Stimulated activated CD8-positive, alpha-beta memory T cell treated with anti-CD3 and anti-CD28 coated beads, Interleukin-4, amount 100 ng/mL, for 4 hours (primary cell): ENCODE measurements at places on chromosomes 4 and X.

DNA sequence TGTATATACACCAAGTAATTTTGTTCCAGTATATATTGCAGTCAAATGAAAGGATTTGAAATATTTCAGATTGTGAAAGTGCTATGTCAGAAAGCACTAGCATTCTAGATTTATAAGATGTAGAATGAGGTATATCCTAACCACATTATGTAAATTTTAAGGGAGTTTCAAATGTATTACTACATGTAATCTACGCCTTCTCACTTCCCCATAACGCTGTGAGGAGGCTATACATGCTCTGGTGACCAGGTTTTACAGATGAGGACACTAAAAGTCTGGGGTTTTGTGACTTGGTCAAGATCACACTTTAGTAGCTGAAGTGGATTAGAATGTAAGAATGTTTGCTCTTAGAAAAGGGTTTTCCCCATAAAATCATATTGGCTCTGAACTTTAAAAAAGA lies 8.1 kb downstream of the ENPEP start:
- no peak for DNase-seq

DNA sequence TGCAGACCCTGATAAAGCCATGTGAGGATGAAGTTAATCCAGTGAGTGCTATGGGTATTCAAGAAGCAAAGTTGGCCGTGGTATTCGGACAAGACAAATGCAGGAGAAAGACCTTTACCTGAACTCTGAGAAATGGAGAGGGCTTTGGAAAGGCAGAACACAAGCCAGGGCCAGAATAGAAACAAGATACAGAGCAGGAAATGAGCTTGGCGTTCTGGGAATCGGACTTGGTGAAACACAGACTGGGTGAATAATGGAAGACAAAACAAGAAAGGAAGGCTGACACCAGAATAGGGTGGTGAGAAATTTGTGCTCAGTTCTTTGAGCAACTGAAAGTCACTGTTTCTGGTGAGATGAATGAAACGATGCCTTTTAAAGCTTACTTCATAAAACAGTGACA lies 83.3 kb downstream of the VEGFC start:
- no peak for DNase-seq

DNA sequence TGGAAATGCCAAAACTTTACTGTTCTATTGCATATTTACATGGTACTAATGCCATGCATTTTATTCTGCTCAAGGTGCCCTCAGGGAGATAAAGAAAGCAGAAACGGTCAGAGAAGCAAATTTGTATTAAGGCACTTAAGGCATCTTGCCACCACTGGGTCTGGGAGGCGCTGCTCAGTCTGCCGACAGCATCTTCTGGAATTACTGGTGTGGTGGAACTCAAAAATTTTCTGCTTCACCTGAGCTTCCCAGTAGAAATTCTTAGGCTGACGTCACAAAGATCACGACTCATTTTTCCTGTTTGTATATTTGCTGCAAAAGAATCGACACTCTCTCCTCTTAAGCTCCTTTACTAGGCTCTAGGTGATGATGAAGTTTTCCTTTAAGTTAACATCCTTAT lies 3.0 kb downstream of the RASSF6 start:
- no peak for DNase-seq

DNA sequence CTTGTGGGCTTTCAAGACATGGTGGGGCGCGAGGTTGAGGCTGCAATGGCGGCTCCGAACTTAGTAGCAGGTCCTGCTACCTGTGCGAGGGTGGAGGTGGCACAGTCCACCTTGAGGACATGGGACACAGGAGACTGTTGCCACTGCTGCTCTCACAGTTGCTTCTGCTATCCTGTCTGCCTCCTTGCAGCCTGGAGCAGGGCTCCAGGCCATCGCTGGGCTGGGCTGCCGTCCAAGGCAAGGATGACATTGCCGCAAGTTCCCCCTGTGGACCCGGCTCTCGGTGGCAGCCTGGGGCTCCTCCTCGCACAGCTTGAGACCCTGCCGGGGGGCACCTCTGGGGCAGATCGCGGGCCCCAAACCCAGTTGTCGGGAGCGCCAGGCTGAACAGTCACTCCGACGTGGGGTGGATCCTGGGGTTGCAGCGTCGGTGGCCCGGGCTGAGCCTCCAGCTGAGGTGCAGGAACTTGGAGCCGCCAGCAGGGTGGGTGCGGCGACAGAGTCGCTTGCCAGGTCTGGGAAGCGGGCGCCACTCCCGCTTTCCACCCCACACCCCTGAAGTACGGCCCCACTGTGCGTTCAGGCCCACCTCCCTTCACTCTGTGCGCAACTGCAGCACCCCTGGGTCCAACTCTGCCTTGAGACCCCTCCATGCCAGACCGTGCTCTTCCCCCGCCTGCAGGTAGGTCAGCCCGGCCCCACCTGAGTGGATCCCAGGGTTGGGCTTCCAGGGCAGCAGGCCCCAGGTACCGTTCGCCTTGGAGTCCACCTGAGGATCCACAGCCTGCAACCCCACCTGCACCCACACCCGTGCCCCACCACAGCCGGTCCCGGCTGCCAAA lies 192.7 kb upstream of the NUDT6 start:
- no peak for DNase-seq

DNA sequence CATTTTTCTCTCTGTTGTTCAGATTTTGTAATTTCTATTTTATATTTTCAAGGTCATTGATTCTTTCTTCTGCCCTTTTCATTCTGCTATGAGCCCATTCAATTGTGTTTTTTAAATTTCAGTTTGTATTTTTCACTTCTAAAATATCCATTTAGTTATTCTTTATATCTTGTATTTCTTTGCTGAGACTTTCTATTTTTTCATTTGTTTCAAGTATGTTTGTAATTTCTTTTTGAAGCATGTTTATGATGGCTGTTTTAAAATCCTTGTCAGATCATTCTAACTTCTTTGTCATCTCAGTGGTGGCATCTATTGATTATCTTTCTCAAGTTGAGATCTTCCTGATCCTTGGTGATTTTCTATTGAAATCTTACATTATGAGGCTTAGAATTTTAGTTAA lies 157.2 kb upstream of the USP9X start:
- no peak for DNase-seq

DNA sequence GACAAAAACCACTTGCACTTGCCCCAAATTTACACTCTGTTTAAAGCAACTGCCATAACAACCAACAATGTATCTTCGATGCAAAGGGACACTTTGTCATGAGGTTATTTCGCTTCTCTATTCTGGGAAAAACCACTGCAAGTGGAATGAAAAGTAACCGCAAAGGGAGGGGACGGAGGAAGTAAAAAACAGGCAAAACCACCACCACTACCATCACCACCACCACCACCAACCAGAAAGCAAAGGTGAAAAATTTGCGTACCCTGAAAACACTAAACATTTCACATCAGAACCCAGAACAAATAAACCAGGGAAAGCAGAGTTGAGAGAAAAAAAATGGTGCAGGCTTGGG lies 1.2 kb upstream of the N4BP2 start:
- no peak for DNase-seq

DNA sequence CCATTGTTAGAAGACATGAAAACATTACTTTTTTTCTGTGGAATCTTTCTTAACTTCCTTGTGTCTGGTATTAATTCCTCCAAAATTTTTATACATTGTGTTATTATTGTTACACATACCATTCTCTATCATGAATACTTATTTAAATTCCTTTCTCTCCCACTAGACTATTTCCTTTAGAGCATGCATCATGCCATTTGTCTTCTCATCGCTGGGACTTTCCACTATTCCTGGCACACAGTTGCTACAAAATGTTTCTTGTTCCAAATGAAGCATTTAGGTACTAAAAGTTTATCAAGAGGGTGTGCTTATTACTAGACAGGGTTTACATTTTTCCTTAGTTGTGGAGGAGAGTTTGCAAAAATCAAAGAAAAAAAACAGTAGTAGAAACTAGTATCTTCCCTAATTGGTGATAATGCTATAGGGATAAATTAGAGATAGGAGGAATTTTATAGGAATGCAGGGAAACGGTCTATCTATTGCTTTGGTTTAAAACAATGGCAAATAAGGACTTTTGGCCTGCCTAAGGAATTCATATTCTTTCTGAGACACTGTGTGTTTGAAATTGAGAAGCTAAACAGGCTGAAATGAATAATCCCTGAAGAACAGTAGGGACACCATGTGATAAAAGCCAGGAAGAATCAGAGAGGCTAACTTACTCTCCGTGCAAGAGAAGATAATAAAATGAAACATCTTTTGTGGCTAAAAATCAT lies 187.5 kb upstream of the TBC1D9 start:
- no peak for DNase-seq

DNA sequence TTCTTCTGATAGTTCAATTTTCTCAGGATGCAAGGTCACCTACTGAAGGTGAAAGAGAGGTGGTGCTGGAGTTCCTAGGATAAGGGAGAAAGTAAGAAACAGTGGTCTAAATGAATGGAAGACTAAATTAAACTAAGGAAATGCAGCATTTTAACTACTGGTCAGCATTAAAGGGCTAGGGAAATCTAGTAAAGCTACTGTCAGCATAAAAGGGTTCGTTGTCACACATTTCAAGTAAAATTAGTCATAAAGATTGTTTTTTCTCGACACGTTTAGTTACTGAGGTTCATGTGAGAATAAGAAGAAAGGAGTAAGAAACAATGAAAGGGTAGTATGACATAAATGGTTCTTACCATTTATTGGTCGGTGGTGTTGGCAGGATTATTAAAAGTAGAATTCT lies 40.0 kb upstream of the COX18 start:
- no peak for DNase-seq

GRCh38 chr4:158162631-158163030 lies 10.2 kb downstream of the GASK1B start:
- DNase-seq: no peak

GRCh38 chr4:20019310-20020015 lies 232.2 kb upstream of the SLIT2 start:
- DNase-seq: no peak

- no peak for DNase-seq
Measured at GRCh38 chrX:100410901-100411801, 1.1 kb upstream of the PCDH19 start.

DNA sequence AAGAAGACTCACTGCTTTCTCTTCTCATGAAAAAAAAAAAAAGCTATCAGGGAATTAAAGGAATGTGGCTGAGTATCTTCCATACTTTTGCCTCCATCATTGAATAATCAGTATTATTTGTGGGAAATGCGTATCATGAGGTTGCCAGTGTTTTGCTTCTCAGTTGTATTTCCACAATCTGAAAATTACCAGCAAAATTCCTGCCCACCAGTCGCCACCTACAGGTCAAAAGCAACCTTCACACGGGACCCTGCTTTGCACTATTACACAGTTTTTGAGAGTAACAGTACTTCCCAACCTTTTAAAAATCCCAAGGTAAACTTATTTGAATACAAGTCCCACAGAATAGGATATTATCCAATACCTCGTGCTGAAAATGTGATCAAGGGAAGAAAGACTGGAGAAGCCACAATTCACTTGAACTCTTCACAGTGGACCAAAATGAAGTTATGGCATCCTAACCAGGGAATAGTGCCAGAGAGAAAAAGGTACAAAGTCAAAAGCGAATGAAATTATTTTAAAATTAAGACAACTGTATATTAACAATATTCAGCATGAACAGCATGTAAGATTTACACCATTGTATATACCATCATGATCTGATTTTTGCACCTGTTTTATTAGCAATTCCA lies 30.4 kb downstream of the PGRMC1 start:
- no peak for DNase-seq

- no peak for DNase-seq
Measured at GRCh38 chrX:29172880-29173279, 585.6 kb downstream of the IL1RAPL1 start.

DNA sequence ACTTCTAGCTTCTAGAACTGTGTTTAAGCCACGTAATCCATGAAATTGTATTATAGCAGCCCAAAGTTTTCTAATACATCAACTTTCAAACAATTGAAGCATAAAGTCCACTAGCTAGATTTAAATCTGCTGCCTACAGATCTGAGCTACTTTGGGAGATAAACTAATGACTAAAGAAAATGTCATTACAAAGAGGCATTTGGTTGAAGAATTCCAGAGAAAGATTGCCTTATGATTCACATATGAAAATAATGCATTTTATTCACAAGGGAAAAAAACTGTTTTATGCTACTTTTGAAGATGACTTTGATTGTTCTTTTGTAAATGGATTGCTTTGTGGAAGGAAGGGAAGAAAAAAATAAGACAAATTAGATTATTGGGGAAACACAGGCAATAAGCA lies 124.1 kb upstream of the SLIT2 start:
- DNase-seq: no peak

- DNase-seq: no peak
Measured at GRCh38 chr4:34193451-34194154, 2050.7 kb downstream of the ARAP2 start.

DNA sequence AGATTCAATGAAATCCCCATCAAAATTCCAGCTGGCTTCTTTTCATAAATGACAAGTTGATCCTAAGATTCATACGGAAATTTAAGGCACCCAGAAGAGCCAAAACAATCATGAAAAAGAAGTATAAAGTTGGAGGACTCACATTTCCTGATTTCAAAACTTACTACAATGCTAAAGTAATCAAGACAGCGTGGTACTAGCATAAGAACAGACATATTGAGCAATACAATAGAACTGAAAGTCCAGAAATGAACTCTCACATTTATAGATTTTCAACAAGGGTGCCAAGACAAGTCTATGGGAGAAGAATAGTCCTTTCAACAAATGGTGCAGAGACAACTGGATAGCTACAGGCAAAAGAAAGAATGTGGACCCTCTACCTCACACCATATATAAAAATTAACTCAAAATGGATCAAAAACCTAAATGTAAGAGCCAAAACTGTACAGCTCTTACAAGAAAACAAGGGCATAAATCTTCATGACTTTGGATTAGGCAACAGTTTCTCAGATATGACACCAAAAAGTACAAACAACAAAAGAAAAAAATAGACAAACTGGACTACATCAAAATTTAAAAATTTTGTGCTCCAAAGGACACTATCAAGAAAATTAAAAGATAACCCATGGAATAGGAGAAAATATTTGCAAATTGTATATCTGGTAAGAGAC lies 28.5 kb downstream of the SASH3 start:
- DNase-seq: no peak

DNA sequence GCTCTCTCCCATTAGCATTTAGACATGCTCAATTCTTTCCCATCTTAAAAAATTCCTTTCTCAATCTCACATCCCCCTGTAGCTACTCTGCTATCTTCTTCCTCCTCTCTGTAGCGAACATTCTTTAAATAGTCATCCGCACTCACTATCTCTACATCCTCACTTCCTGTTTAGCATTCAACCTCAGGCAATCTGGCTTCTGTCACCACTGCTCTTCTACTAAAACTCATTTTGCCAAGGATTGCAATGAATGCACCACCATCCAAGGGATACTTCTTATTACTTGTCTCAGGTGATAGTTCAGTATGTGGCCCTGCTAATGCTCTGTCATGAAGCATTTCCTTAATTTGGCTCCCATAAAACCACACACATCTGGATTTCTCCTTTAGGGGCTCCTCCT lies 10.9 kb upstream of the TET2 start:
- no peak for DNase-seq

GRCh38 chr4:136392576-136392975 lies 1139.7 kb downstream of the PCDH18 start:
- no peak for DNase-seq

GRCh38 chr4:48205107-48205506 lies 64.5 kb downstream of the TEC start:
- no peak for DNase-seq

- no peak for DNase-seq
Measured at GRCh38 chr4:185346975-185347601, 48.6 kb downstream of the LRP2BP start.
